Stimulated activated CD8-positive, alpha-beta memory T cell treated with anti-CD3 and anti-CD28 coated beads, Interleukin-15, amount 100 ng/mL, for 24 hours (primary cell): ENCODE measurements at places on chromosomes 2 and 18.

DNA sequence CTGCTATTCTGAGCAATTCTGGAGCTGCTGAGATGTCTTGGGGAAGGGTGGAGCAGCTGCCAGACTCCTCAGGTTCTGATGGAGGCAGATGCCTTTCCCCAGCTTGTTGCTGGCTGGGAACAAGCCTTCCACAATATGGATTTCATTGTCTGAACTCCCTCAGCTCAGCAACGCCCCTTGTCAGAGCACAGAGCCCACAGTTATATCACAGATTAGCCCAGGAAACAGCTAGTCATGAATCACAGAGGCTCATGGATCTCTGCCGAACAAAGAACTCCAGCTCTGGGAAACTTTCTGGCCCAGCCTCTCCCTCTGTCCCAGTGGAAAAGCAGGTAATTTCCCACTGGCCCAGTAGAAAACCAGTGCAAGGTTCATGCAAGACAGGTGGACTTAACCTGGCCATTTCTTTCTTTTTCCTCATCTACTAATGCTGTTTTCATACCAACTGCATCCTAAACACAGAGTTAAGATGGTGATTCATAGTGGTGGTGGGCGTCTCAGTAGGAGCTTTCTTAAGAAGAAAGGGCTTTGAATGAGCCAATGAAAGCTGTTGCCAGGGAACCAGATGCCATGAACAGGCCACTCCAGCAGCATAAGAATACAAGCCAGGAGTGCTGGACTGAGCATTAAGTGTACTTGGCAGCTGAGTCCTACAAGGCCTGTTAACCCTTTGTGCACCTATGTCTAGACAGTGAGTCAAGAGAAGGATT lies 8.7 kb upstream of the KIAA2012 start:
- DNase-seq = no peak

DNA sequence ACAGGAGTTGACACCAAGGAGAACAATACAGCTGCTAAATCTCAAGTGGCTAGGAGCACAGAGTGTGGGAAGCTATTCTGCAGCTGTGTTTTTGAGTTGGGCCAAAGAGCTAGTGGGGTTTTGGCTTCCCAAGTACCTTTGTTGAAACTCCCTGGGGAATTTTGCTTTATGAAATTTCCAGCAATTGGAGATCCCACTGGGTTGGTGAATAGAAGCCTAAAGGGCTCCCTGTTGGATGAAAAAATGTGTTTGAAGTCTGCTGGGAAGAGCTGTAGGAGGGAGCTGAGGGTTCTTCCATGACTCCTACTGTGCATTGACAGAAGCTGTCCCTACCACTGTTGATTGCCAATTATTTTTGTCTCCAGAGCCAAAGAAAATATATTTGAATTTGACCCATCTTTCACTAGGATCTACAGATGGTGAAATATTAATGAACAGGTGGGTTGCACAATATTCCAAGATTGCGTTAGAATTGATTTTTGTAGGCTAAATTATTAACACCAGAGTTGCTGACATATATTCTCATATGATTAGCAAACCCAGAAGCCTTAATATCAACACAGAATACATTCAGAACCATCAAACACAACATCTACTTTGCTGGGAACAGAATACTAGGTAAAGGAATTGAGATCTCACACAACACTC lies 95.4 kb upstream of the CYP1B1 start:
- no peak for DNase-seq

GRCh38 chr18:45312555-45313126 lies 302.6 kb upstream of the SLC14A2 start:
- no peak for DNase-seq

- no peak for DNase-seq
Measured at GRCh38 chr2:5617796-5618195, 74.4 kb upstream of the SOX11 start.

DNA sequence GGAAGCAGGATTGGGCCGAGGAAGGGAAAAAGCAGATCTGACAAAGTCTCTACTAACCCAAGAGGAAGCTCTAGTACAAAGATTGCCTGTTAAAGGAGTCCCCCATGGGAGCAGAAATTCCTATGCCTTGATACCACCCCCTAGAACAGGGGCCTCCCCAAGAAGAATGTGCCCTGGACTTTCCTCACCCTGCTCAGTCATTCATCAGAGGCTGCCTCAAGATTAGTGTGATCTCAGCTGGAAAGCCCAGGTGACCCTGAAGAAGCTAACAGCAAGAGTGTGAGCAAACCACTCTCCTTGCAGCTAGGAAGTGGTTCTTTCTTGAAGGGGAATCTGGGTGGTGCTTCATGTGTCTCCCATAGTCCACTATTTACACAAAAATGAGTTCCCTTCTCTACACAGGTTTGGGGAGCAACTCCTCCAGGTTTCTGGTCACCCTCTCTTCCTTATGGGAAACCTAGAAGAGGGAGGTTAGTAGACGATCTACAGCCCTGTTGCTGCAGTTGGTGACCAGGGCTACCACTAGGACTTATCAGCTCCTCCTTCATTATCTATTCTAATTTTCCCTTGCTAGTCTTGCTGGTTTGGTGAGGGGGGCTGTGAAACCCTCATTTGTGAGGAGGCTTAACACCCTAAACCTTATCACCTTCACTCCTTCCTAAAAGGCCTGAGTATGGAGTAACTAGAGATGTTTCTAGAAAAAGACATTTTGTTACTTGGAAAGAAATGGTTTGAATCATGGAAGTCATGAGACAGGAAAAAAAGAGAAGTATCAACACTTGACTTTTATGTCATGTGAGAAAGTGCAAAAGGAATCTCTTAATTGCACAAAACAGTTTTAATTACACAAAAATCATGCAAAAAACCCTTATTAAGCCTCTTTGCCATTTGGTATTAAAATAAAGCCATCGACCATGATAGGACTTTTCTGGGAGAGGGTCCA lies 2.9 kb upstream of the WDR7 start:
- no peak for DNase-seq

DNA sequence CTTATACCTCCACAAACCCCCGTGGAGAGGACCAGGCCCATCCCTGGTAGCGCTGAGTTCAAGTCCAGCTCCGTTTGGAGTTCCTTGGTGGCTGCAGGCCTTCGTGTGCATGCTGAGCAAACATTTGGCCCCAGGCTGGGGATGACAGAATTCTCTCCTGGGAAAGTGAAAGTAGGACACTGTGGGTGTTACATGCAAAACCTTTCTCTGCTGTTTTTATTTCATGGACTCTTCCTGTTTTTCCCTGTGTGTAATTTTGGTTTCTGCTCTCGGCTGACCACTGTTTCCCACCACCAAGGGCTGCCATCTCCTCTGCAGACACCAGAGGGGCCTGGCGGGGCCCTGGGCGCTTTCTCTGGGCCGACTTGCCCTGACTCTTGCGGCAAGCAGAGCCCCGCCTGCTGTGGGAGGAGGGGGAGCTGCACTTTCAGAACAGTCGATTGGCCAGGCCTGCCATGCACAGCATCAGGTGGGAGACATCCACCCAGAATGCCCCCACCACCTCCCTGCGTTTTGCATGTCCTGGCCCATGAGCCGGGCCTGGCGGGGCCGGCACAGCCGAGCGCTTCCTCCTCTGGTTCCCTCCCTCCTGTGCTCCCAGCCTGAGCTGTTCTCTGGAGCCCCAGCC lies 102.4 kb downstream of the CABLES1 start:
- DNase-seq = no peak

- DNase-seq = no peak
Measured at GRCh38 chr2:120693121-120693520, 42.5 kb upstream of the GLI2 start.

DNA sequence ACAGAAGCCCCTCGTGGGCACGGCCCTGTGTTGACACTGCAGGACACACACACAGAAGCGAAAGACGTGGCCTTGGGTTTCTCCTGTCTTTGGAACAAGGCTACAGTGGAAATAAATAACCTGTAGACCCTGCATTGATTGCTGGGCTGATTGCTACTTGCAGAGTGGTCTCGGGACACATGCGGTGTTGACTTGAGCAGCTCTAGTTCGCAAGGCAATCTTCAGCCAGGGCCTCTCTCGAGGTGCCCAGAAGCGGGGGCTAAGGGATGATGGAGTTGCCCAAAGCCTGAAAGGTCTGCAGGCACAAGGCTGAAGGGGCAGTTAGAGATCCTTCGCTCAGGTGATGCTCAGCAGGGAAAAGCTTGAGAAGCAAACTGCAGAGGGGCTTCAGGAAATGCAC lies 180.3 kb downstream of the SEPTIN10 start:
- DNase-seq = no peak

- DNase-seq = no peak
Measured at GRCh38 chr2:29281086-29281915, 166.1 kb downstream of the CLIP4 start.

GRCh38 chr2:241795021-241795999 lies 13.7 kb upstream of the NEU4 start:
- DNase-seq = no peak

DNA sequence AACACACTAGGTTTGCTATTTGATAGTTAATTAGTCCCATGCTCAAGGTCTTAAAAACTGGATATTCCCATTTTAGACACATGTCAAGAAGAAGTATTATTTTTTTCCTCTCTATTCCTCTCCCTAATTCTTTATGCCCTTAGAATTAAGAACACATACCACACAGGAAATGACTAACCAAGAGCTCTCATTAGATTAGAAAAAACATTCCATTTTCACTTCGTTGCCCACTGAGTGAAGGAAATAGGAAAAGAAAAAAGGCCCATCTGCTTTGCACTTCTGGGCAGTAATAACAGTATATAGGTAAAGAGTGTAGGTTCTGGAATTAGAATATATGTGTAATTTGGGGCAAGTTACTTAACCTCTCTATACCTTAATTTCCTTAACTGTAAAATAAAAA lies 26.9 kb downstream of the ACADL start:
- DNase-seq = no peak

DNA sequence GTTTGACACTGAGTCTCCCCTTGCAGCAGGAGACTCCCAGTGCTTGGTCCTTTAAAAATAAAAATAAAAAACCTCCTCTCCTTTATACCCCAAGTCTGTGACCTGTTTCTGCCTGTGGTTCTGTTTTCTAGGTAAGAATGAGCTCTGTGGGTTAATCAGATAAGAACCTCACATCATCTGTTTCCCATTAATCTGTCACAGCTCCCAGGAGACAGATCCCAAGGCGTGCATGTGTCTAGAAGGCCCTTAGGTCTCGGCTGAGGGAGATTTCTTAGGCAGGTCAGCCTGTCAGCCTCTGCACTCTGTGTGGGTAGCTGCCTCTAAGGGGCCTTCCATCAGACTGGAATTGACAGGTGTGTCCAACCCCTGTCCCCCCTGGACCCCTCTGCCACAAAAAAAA lies 80.7 kb downstream of the FHOD3 start:
- no peak for DNase-seq

GRCh38 chr2:241197947-241198346 lies 9.5 kb downstream of the ANO7 start:
- no peak for DNase-seq

DNA sequence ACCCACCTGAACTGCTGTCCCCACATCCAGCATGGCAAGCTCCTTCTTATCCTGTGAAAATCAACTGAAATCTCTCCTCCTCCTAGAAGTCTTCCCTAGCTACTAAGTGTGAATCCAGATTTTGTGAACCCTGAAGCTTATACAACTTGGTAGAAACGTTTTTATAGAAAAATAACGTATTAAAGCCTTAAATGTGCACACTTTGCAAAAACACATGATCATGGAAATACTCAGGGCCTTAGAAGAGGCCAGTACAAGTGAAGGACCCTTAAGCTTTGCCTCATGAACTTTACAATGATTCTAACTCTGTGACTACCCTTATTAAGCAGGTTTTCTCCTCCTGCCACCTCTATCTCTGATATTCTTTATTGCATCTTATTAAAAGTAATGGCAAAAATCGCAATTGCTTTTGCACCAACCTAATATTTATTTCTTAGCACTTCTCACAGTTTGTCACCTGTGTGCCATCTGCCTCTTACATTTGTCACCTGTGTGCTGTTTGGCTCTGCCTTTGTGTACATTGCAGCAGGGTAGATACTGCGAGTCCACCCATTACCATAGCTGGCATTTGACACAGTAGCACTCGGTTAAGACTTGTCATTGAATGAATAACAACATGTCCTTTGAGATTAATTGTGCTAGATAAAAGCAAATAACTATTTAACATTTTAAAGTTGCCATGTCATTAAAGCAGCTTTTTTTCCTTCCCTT lies 42.2 kb downstream of the FRZB start:
- no peak for DNase-seq

- DNase-seq = no peak
Measured at GRCh38 chr2:224802407-224802806, 86.2 kb upstream of the CCDC195 start.

DNA sequence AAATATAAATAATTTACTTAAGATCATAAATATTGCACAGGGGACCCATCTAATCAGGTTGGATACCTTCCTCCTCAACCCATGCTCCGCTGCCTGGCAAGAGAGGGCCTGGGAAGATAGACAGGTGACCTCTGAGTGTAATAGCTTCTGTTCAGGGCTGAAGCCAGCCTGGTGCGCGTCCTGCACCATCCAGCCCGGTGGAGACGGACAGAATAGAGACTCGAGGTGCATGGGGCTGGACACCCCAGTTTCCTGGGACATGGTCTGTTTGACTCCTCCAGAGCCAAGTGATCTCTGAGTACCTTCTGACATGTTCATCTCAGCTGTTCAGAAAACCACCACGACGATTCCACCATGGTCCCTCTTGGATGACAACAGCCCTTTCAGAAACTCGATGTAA lies 209.3 kb upstream of the MYT1L start:
- DNase-seq = no peak

DNA sequence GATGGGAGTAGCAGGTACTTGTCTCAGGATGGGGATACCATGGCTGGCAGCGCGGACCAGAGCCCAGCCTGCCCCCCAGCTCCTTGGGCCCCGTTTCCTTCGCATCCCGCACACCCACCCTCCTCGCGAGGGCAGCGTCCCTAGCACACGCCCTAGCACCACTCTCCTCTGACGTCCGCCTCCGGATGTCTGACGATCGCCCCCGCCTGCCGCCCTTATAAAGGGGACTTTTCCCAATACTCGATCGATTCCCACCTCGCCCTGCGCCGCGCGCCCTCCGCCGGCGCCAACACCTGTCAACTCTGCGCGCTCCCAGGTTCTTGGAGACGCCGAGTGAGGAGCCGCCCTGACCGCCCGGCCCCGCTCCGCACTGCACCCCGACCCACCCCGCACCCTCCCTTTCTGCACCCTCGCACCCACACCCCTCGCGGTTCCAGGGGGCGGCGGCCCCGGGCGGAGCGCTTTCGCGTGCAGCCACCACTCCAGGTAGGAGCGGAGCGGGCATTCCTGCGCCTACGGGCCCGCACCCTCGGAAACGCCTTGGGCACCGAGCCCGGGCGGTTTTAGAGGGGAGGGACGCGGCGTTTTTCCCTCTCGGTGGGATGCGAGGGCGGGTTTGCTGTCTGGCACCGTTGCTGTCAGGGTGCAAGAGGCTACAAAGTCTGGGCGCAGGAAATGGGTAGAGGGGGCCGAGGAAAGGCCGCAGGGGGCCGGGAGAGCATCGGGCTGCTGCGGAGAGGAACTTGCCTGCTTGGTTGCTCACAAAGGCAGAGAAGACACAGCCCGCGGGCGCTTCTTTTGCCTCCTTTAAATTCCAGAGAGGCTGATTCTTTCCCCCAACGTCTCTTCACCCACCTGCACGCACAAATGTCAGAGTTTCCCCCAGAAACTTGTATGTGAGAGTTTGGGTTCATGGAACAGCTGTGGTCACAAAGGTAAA lies at the start of gene SLC5A7:
SLC5A7 (plus strand) TSS at position 247 of the 940 bp plus-strand sequence. CDS start 1,632 bp downstream, outside the sequence.
- DNase-seq = no peak

- DNase-seq = no peak
Measured at GRCh38 chr2:212842544-212843185, 304.1 kb upstream of the ERBB4 start.
